ENCODE measurements at places on chromosomes 16 and 17. TPM values are rescaled to one million over a fixed set of nuclear protein-coding genes. Genes with fewer than 3 reads are reported as not detected.

The KRT12 gene
- total RNA-seq, result not detected

DNA sequence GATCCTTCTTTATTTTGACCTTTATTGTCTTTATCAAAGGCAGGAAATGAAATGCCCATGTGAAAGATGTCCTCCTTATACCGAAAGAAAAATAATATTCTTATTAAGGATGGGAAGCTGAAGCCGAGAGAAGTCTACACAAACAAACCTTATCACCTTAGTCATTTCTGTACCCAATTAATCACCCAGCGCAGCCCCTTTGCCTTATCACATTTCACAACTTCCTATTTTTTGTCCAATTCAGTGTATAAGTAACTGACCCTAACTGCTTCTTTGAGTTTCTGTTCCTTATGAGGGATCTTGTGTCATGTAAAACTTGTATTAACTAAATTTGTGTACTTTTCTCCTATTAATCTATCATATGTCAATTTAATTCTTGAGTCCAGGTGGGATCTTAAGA lies 16.4 kb upstream of the CCL23 start:
- no peak for DNase-seq

The IKZF3 gene
- total RNA-seq, result 0.59 TPM

The SLC13A2 gene
- not detected for total RNA-seq

- DNase-seq, result no peak
Measured at GRCh38 chr16:77588389-77588788, 133.9 kb upstream of the NUDT7 start.

The CHMP6 gene
- 43.7 TPM for total RNA-seq

The MEIOC gene
- total RNA-seq, result 0.82 TPM

GRCh38 chr16:1279945-1280589 lies 24.2 kb downstream of the TPSD1 start:
- no peak for DNase-seq

The HS3ST4 gene
- total RNA-seq, result not detected

DNA sequence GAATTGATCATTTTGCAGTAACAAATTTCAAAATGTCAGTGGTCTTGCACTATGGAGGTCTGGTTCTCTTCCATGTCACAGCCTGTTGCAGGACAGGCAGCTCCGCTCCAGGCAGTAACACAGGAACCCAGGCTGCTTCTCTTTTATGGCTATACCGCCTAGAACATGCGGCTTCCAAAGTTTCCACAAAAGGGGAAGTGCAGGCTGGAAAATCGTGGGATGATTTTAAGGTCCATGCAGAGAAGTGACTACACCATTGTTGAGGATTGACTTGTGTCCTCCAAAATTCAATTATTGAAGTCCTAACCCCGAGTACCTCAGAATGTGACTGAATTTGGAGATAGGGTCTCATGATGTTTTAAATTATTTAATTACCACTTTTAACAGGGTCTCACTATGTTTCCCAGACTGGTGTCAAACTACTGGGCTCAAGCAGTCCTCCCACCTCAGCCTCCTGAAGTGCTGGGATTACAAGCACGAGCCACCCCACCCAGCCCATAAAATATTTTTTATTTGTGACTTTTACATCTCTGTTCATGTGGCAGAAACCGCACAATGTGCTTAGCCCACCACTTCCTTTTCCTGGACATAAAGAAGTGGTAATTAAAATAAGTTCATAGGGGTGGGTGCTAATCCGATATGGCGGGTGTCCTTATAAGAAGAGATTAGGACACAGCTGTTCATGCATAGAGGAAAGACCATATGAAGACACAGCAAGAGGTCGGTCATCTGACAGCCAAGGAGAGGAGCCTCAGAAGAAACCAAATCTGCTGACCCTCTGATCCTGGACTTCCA lies 279.2 kb upstream of the RPL38 start:
- DNase-seq, result no peak

GRCh38 chr17:77281122-77281903 lies 140.5 kb downstream of the SEC14L1 start:
- DNase-seq, result no peak

The CCL7 gene
- total RNA-seq, result 0.31 TPM

- DNase-seq, result no peak
Measured at GRCh38 chr16:695355-696089, 5.3 kb upstream of the WDR24 start.

The HSF4 gene
- 38.6 TPM for total RNA-seq

The SAMD14 gene
- 6.9 TPM for total RNA-seq

DNA sequence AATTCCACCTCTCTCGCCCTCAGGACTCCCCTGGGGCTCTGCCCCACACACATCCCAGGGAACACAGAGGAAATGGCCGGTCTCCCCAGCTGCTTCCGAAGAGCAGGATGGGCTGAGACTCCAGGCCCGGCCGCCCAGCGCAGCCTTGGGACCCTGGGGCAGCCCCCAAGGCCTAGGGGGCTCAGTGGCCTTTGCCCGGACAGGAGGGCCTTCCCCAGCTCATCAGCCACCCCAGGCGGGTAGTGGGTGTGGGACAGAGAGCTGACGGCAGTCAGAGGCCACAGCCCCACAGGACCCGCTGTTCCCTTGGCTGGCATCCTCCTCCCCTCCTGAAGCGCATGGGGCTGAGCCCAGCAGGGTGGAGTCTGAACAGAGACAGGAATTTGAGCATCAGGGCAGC lies 6.2 kb upstream of the CBFA2T3 start:
- no peak for DNase-seq

The EPX gene
- not detected for total RNA-seq

DNA sequence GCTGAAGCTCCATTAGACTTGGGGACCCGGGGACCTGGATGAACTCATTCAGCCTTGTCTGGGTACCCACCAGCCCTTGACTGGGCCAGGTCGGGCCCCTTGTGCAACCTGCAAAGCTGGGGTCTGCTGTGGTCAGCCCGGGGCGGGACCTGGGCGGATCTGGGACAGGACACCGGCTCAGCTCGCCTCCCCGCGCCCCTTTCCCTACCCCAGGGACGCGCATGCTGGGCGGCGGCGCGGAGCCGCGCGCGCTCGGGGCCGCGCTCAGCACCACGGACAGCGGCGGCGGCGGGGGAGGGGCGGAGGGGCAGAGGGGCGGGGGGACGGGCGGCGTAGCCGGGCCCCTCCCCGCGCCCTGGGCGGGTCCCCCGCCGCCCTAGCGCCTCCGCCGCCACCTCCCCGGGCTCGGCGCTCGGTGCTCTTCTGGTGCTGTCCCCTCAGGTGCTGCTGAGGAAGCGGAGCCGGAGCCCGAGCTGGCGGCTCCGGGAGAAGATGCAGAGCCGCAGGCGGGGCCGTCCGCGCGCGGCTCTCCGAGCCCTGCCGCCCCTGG lies 7.4 kb downstream of the ACD start:
- no peak for DNase-seq
